Stimulated activated CD8-positive, alpha-beta memory T cell treated with anti-CD3 and anti-CD28 coated beads, Interleukin-4, amount 100 ng/mL, for 1 hour (primary cell): ENCODE measurements at places on chromosomes 7 and 10.
A peak's percentile ranks its signal among the peaks of the same experiment; 100 is the strongest.

GRCh38 chr7:108570146-108570755 lies 577 bp downstream of the DNAJB9 start:
- DNase-seq, result peak; percentile 5

- no peak for DNase-seq
These were observed 57.4 kb downstream of the EEPD1 start for GRCh38 chr7:36210291-36210922.

- no peak for DNase-seq
These were observed 22.1 kb downstream of the CPEB3 start for GRCh38 chr10:92268748-92269147.

- no peak for DNase-seq
These were observed 30.6 kb downstream of the ANK3 start for GRCh38 chr10:60359066-60359465.

GRCh38 chr10:124227055-124227975 lies 133.9 kb upstream of the CHST15 start:
- DNase-seq, result no peak

GRCh38 chr10:78609976-78610375 lies 458.8 kb upstream of the ZMIZ1 start:
- DNase-seq, result no peak

- no peak for DNase-seq
These were observed 35.9 kb downstream of the SVIL start for GRCh38 chr10:29598851-29599311.

DNA sequence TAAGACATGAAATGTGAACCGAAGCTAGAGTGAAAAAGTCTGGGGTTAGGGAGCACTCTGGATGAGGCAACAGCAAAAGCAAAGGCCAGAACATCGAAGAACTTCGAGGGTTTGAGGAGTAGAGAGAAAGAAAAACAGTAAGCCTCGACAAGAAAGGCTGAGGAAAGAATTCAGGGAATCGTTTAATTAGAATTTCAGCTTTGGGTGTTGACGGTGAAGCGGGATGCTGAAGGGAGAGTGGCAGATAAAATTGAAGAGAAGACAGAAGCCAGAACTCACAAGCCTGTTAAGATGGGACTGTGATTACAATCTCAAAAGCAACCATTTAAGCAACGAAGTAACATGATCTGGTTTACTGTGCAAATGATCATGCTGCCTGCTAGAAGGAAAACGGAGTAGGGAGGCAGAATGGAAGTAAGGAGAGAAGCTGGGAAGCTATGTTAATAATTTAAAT lies 2.1 kb downstream of the TRDMT1 start:
- DNase-seq, result no peak

DNA sequence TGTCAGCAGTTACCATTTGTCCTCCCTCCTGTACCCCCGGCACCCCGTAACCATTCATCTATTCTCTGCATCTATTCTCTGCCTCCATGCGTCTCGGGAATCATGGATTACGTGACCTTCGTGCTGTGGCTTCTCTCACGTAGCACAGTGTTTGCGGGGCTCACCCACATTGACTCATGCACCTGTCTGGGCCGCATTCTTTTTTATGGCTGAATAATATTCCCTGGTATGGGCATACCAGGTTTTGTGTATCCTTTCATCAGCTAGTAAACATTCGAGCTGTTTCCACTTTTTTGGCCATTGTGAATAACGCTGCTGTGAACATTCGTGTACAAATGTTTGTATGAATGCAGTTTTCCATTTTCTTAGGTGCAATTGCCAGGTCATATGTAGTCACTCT lies 17.7 kb downstream of the CUX1 start:
- no peak for DNase-seq

GRCh38 chr10:112938808-112939482 lies 11.1 kb upstream of the TCF7L2 start:
- DNase-seq, result no peak
